ENCODE measurements at places on chromosomes 2 and 18.

- no peak for DNase-seq
Observed at GRCh38 chr2:112824694-112825085, 11.9 kb downstream of the IL1B start.

DNA sequence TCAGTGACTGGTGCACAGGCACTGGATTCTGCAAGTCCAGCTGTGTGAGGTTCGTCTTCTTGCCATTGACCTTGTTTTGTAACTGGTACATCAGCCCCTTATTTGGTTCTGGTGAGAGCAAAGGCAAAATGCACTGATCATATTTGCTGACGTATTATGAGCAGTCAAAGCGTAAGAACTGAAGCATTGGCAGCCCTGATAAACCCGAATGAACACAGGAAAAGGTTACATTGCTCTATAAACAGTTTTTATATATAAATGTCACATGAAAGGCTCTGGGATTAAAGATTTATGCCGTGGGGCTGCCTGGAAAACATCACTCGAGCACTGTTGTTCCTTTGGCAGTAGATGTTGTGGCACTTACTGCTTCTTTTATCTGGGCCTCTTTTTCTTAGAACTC lies 167.9 kb downstream of the IRS1 start:
- DNase-seq = peak; percentile 22

- DNase-seq = no peak
Observed at GRCh38 chr2:218536804-218537494, 31.2 kb downstream of the USP37 start.

DNA sequence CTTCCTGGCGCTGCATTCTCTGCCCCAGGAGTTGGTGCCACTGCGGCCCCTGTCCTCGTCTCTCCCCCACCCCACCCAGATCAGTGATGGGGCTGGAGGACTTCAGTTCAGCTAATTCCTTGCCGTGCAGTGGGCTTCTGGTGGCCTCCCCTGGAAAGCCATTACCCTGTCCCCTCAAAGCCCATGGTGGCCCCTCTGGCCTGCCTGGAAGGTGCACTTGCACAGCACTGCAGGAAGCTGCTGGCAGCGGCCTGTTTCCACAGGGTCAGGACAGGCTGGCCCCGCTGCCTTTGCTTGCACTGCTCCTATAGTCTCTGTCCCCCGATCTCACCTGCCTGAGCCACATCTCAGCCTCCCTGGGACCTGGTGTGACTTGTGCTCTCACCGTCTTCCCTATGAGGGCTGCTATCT lies 105.1 kb downstream of the USP40 start:
- DNase-seq = no peak

DNA sequence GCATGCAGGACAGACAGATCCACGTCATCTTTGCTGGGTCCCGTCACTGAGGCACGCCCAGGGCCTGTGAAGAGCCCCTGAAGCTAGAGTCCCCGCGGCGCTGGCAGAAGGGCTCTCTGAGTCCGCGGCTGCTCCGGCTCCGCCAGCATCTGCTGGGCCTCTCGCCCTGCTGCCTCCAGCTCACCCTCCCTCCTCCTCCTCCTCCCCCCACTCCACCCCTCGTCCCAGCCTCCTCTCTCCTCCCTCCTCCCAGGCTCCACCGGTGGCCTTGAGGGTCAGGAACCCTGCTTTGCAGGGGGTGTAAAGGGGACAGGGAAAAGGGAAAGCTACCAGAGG lies at the start of gene TNS1:
TSS of gene TNS1 (minus strand) at position 151 of the 336 bp plus-strand sequence. CDS start at position 28, 123 bp downstream.
- DNase-seq = peak; percentile 73

GRCh38 chr2:26720322-26721114 lies 28.0 kb downstream of the KCNK3 start:
- peak; percentile 38 for DNase-seq

DNA sequence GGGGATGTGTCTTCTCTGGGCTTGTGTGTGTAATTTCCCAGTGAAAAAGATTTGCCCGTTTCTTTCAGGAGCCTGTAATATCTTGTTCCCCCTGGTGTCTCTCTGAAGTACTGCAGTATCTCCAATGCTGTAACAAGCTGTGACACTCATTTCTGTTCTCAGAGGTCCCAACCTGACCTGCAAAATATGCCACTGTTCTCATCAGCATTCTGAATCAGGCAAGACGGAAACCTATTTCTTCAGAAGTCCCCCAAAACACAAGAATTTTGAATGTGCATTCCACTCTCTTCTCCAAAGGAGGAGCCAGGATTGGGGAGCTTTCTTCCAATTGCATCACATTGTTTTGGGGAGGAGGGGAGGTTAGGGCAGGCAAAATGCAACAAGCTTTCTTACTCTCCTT lies 77.0 kb upstream of the CNGA3 start:
- DNase-seq = peak; percentile 54

DNA sequence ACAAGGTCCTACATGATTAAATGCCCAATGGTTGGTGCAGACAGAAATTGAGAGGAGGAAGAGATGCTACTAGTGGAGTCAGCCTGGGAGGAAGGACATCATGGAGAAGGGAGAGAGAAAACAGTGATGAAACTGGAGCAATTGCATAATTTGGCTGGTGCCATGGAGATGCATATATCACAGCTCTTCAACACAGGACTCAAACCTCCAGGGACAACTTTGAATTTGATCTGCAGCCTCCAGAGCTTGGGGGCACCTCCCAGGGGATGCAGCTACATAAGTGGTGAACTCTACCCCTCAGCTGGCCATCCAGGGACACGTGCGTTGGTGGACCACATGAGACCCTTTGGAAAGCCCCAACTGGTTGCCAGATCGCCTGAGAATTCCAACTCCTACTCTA lies 80.4 kb downstream of the CTAGE1 start:
- peak; percentile 14 for DNase-seq

DNA sequence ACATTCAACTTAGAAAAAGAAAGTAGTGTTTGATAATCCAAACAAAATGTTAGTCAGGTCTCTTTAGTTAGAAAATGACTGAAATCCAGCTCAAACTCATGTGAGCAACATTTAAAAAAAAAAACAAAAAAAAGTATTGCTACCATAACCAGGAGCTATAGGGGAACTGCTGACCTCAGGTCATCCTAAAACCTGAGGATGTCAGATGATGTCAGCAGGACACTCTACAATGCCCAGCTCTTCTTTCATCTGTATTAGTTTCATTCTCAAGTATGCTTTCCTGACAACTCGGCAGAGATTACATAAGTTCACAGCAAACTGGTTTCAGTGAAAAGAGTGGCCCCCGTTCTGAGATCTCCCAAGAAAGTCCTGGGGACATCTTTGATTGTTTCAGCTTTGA lies 4.2 kb upstream of the ESCO1 start:
- no peak for DNase-seq

GRCh38 chr18:73487966-73488365 lies 620.2 kb upstream of the NETO1 start:
- peak; percentile 59 for DNase-seq

GRCh38 chr2:68716604-68717304 lies 17.9 kb upstream of the ARHGAP25 start:
- no peak for DNase-seq

GRCh38 chr2:193267496-193268002 lies 1072.8 kb upstream of the TMEFF2 start:
- DNase-seq = no peak

GRCh38 chr2:239971115-239971514 lies 54.0 kb downstream of the NDUFA10 start:
- no peak for DNase-seq

DNA sequence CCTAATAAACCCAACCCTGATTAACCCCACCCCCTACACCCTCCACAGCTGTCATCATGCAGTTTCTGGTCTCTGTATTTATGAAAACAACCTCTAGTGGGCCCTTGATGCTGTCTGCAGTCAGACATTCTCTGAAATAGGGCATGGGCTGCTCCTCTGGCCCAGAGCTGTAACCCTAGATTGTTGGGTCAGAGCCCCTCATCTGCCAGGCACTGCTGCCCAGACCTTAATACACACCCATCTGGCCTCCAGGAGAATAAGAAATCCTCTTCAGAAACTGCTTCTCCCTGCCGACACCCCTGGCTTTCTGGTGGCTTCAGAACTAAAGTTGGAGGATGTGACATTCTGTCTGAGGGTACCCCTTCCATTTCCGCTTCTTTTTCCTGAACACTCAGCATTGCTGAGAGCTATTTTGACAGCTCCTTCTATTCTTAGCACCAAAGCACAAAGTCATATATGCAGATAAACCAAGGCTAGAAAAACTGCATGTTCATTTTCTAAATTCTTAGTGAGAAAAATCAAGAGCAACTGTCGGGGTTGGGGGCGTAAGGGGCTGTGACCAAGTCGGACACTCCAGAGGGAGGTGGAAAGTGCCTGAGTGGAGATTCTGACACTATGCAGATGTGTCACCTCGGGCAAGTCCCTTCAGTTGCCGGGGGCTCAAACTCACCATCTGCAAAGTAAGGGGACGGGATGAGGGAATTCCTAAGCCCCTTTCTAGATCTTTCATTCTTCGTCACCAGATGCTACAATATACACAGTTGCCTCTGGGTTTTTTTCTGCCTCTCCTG lies 28.7 kb downstream of the SRSF7 start:
- no peak for DNase-seq

- peak; percentile 7 for DNase-seq
Observed at GRCh38 chr2:39289609-39290008, 45.8 kb upstream of the CDKL4 start.

- DNase-seq = no peak
Observed at GRCh38 chr2:241025639-241026038, 27.2 kb downstream of the SNED1 start.

DNA sequence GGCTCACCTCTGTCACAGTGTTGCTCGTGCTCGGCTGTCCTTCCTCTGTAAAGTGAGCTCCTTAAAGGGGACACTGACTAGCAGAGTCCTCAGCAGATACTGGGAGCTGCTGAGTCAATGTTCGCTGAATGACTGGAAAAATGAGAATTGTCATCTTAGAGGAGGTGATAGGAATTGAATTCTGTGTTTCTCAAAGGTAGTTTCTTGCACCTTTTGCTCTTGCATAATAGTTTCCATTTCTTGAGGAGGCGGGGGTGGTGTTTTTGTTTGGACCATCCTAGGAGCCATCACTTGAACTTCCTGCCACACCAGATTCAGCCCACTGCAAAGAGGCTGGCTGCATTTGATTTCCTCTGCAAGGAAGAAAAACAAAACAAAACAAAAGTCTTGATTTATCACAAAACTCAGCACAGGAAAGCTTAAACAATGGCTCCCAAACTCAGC lies 11.4 kb upstream of the RFX8 start:
- DNase-seq = no peak

GRCh38 chr2:149213764-149214493 lies 116.5 kb upstream of the LYPD6 start:
- DNase-seq = no peak
